Small intestine (tissue), 16 donors: ENCODE measurements at places on chromosomes 7 and 10.

GRCh38 chr10:78762086-78762630, 306.6 kb upstream of the ZMIZ1 start:
- no peaks in the 10 kb centered on the region for H3K27me3 ChIP-seq
- DNase-seq: no peak
- H3K4me1 ChIP-seq: no peaks in the 10 kb centered on the region
- H3K36me3 ChIP-seq: no peaks in the 10 kb centered on the region
- H3K27ac ChIP-seq: no peak overlapping the region
- H3K4me3 ChIP-seq: no peak overlapping the region

DNA sequence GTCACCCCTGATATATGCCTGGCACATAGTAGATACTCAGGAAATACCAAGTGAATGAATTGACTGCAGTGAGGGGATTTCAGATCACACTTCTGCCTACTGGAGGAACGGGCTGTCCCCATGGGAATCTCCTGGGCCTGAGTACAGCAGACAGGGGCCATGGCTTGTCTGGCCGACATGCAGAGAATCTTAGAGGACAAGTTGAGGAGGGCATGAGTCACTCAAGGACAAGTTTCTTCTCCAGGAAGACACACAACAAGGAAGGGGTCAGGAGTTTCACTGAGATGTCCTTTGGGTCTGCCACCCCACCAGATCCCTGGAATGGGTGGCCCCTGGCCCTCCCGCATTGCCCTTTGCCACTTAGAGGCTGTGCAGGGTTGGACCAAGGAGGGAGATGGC, 20.7 kb downstream of the PLPP4 start:
- H3K4me1 ChIP-seq: no peaks in the 10 kb centered on the region
- no peak for DNase-seq
- no peak overlapping the region for H3K4me3 ChIP-seq

DNA sequence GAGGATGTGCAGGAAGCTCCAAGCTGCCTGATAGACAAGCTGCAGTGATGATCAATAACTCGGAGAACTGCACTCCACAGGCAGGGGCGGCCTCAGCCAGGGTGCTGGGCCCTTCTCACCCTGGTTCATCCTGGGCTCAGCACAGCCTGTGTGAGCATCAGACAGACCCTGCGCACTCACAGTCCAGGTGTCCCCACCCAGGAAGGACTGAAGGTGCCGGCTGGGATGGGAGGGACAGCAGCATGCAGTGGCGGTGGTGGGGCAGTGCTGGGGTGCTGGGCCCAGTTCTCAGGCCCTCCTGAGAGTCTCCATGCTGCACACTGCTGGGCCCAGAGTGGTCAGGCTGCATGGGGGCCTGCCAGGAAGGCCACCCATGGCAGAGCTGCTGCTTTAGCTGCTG, 74.1 kb downstream of the ITIH5 start:
- H3K36me3 ChIP-seq: no peaks in the 10 kb centered on the region
- H3K4me3 ChIP-seq: no peak overlapping the region
- no peak for DNase-seq
- no peaks in the 10 kb centered on the region for H3K27me3 ChIP-seq

GRCh38 chr10:126263006-126263676, 125.1 kb downstream of the ADAM12 start:
- H3K36me3 ChIP-seq: no peaks in the 10 kb centered on the region
- no peak overlapping the region for H3K27ac ChIP-seq
- no peaks in the 10 kb centered on the region for H3K27me3 ChIP-seq
- no peak for DNase-seq
- H3K4me3 ChIP-seq: no peak overlapping the region

GRCh38 chr10:30188101-30188500, 128.7 kb upstream of the JCAD start:
- H3K4me3 ChIP-seq: no peak overlapping the region
- no peaks in the 10 kb centered on the region for H3K4me1 ChIP-seq
- DNase-seq: no peak
- no peaks in the 10 kb centered on the region for H3K36me3 ChIP-seq

GRCh38 chr7:44959433-44959951, 19.3 kb downstream of the MYO1G start:
- H3K27ac ChIP-seq: no peak overlapping the region
- H3K36me3 ChIP-seq: no peaks in the 10 kb centered on the region
- no peak for DNase-seq
- H3K4me3 ChIP-seq: no peak overlapping the region

- H3K4me3 ChIP-seq: no peak overlapping the region
- H3K36me3 ChIP-seq: no peaks in the 10 kb centered on the region
- no peak for DNase-seq
- no peak overlapping the region for H3K27ac ChIP-seq
Observed at GRCh38 chr10:44569193-44570091, 184.5 kb upstream of the CXCL12 start.

DNA sequence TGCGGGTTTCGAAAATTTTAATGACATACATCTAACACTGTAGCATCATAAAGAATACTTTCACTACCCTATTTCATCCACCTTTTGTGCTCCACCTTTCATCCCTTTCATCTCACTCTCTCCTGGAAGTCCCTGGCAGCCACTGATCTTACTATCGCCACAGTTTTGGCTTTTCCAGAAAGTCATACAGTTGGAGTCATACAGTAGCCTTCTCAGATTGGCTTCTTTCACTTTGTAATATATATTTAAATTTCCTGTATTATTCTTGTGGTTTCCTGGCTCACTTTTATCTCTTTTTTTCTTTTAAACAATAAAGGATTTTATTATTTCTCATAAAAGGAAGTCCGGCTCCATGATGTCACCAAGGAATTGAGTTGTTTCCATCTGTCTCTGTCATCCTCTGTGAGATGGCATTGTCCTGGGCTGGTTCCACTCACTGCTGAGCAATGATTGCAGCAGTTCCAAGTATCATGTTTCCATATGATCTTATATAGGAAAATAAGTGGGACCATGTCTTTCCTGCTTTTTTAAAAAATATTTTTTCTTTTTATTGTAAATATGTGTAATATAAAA, 626.3 kb downstream of the POM121L12 start:
- DNase-seq: no peak
- H3K27me3 ChIP-seq: no peaks in the 10 kb centered on the region
- no peaks in the 10 kb centered on the region for H3K36me3 ChIP-seq
- H3K27ac ChIP-seq: no peak overlapping the region
- no peak overlapping the region for H3K4me3 ChIP-seq

DNA sequence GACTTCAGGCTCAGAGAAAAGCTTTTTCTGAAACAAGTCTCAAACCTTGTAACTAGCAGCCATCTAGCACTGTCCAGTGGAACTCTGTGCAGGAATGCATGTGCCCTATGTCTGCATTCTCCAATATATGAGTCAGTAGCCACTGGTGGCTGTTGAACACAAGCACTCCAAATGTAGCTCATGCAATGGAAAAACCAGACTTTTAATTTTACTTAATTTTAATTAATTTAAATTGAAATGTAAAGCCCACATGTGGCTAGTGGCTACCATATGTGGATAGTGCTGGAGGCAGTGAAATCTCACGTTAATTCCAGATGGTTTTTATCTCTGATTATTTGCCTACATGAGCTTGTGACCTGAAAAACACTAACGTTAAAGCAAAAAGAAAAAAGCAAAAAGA, 225.1 kb downstream of the GATA3 start:
- DNase-seq: no peak
- no peak overlapping the region for H3K27ac ChIP-seq
- no peak overlapping the region for H3K4me3 ChIP-seq
- no peaks in the 10 kb centered on the region for H3K4me1 ChIP-seq

DNA sequence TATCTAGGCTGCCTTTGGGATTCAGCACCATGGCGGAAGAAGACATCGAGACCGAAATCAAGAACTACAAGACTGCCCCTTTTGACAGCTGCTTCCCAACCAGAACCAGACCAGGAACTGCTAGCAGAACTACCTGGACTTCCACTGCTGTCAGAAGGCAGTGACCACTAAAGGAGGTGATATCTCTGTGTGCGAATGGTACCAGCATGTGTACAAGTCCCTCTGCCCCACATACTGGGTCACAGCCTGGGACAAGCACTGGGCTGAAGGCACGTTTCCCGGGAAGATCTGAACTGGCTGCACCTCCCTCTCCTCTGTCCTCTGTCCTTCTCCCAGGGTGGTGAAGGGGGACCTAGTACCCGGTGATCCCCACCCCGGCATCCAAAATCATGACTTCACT, 25.6 kb upstream of the PDIA4 start:
- DNase-seq: no peak
- H3K27me3 ChIP-seq: peaks cover 2% of the 10 kb centered on the region
- H3K4me3 ChIP-seq: no peak overlapping the region
- no peak overlapping the region for H3K27ac ChIP-seq
- no peaks in the 10 kb centered on the region for H3K36me3 ChIP-seq

DNA sequence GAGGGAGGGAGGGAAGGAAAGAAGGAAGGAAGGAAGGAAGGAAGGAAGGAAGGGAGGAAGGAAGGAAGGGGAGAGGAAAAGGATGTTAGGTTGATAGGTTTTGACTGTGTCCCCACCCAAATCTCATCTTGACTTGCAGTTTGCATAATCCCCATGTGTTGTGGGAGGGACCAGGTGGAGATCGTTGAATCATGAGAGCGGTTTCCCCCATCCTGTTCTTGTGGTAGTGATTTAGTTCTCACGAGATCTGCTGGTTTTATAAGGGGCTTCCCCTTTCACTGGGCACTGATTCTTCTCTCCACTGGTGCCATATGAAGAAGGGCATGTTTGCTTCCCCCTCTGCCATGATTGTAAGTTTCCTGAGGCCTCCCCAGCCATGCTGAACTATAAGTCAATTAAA, 15.1 kb upstream of the NUDCD3 start:
- no peaks in the 10 kb centered on the region for H3K27me3 ChIP-seq
- no peak for DNase-seq
- H3K36me3 ChIP-seq: no peaks in the 10 kb centered on the region
- no peak overlapping the region for H3K27ac ChIP-seq
- no peak overlapping the region for H3K4me3 ChIP-seq

DNA sequence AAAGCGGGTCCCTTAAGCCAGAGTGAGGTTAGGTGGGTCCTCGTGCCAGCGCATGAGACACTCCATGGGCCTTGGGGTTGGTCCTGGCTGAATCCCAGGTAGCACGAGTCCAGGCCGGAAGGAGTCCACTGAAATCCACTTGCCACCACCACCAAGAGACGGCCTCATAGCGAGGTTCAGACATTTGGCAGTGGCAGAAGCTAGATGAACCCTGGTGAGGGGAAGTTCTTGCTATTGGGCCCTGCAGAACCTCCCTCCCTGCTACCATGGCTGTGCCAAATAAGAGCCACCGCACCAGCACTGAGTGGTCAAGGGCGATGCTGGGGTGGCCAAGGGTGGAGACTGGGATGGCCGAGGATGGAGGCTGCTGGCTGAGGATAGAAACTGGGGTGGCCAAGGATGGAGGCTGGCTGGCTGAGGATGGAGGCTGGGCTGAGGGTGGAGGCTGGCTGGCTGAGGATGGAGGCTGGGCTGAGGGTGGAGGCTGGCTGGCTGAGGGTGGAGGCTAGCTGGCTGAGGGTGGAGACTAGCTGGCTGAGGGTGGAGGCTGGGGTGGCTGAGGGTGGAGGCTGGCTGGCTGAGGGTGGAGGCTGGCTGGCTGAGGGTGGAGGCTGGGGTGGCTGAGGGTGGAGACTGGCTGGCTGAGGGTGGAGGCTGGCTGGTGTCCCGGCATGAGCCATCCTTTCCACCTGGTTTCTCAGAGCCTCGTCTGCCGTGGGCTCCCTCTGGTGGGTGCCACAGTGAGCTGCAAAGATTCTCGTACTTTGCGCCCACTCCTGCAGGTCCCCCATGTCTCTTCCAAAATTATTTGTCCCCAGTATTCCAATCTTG, 88.2 kb downstream of the ELFN1 start:
- H3K4me3 ChIP-seq: no peak overlapping the region
- no peaks in the 10 kb centered on the region for H3K27me3 ChIP-seq
- no peak for DNase-seq
- no peaks in the 10 kb centered on the region for H3K36me3 ChIP-seq
- H3K27ac ChIP-seq: no peak overlapping the region

DNA sequence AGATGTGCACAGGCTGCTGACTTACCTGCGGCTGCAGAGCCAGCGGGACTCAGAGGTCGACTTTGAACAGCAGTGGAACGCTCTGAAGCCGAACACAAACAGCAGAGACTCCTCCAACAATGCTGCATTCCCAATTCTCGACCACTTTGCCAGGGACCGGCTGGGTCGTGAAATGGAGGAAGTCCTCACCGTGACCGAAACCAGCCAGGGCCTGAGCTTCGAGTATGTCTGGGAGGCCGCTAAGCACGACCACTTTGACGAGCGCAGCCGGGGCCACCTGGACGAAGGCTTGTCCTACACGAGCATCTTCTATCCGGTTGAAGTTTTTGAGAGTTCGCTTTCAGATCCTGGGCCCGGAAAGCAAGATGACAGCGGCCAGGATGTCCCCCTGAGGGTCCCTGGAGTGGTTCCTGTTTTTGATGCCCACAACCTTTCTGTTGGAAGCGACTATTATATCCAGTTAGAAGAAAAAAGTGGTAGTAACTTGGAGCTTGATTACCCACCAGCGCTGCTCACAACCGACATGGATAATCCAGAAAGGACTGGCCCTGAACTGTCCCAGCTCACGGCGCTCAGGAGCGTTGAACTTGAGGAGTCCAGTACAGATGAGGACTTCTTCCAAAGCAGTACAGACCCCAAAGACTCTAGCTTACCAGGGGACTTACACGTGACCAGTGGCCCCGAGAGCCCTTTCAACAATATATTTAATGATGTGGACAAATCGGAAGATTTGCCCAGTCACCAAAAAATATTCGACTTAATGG, 19.4 kb upstream of the BHLHA15 start:
- H3K4me1 ChIP-seq: no peaks in the 10 kb centered on the region
- no peak overlapping the region for H3K27ac ChIP-seq
- no peak for DNase-seq
- H3K36me3 ChIP-seq: peaks cover 73% of the 10 kb centered on the region
- no peaks in the 10 kb centered on the region for H3K27me3 ChIP-seq
- H3K4me3 ChIP-seq: no peak overlapping the region

DNA sequence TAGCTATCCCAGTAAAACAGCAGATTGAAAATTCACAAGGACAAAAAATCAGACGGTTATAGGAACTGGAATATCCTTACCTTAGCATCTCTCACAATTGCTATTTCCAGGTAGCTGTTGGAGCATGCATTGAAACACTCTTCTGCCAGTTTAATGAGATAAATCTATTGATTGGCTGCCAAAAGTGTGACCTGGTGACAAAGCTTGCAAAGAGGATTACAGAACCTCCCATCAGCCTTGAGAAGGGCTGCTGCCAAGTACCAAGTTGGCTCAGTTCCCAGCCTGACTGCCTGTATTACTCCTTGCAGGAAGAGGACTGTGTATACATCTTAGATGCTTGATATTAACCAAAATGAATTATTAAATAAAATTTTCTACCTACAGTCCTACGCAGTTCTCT, 5.1 kb downstream of the PRLHR start:
- no peak for DNase-seq

DNA sequence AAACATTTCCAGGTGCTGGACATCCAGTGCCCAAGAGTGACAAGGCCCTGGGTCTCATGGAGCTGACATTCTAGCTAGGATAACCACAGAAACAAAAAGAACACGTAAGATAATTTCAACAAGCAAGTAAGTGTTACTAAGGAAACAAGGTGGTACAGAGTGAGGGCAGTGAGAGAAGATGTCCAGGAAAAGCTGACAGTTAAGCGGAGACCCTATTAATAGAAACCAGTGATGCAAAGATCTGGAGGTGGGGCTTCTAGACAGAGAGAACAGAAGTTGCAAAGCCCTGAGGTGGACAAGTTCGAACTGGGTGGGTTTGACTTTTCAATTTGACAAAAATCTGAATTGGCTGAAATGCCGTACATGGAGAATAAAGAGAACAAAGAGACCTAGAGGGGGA, 96.3 kb downstream of the TRIL start:
- H3K36me3 ChIP-seq: no peaks in the 10 kb centered on the region
- H3K27ac ChIP-seq: no peak overlapping the region
